Activated CD8-positive, alpha-beta T cell treated with anti-CD3 and anti-CD28 coated beads, Interleukin-2, amount 10 ng/mL, durations not matched to agents 7 days and 5 days (primary cell): ENCODE measurements at places on chromosomes 5 and 9.

DNA sequence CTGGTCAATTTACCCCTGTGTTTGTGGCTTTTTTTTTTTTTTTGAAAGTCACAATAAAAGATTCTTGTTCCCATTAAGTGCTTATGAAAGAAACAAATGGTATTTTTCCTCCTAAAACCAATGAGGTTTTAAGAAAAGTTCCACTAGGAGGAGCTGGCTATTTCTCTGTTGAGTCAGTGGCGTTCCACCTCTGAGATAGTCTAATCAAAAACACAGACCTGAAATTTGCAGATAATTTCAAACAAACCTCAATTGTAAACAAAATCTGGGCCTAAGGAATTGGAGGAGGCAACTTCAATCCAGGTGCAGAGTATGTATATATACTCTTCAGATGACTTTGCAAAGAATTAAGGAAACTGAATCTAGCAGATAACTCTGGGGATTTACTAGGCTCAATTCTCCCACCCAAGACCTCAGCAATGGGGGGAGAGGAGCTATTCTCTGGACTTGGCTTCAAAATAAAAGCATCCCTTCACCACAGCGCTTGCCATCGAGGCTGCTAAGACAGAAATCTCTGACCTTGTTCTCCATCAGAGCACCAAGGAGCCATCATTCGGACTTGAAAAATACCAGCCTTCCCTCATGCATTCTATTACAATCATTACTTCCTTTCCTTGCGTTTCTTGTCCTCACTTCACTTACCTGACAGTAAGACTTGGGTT, 52.4 kb downstream of the FANCC start:
- no peak for DNase-seq

DNA sequence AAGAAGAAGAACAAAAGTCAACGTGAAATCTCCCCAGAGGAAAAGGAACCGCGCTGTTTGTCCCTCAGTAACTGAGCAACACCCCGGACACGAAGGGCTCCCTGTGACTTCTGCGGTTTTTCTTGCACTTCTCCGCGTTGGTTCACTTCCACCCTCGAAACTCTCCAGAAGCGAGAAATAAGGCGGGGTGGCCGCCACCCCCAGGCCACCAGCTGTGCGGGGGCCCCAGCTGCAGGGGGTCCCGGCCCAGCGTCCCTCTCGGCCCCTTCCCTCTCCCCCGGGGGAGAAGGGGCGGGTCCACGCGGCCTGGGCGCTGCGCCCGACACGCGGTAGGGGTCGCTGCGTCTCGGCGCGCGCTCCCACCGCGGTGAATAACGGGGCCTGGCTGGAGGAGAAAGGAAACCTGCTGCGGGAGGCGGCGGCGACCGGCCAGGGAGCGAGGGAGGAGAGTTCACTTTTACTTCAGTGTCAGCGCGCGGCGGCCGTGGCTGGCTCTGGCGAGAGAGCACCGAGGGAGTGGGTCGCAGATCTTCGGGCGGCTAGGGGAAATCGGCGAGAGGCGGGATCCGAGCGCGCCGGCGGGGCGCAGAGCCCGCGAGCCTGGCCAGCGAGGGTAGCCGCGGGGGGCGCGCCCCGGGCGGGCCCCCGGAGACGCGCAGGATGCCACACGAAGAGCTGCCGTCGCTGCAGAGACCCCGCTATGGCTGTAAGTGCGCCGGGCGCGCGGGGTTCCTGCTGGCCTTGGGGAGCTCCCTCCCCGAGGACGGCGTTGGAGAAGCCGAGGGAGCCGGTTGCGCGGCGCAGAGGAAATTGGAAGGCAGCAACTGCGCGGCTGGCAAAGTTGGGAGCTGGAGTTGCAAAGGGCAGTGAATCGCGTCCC, at the start of gene IQGAP2:
TSS of gene IQGAP2 (plus strand) at position 400 of the 880 bp plus-strand sequence. CDS start at position 661, 261 bp downstream.
- DNase-seq: peak; percentile 91

DNA sequence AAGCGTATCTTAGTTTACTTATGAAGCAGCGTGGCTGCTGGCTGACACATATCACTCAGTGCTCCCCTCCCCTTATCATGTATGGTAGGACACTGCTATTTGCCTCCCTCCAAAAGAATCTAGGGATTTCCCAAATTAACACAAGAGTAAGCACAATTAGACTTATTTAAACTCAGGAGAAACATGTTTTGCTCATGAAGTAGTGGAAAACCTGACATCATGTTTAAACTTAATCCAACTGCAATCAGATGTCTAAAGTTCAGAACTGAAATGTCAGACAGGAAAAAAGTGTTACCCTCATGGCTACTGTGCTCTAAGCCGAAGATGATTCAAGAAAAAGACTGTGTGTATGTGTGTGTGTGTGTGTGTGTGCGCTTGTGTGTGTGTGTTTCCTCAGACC, 324.1 kb upstream of the TNC start:
- DNase-seq: no peak

DNA sequence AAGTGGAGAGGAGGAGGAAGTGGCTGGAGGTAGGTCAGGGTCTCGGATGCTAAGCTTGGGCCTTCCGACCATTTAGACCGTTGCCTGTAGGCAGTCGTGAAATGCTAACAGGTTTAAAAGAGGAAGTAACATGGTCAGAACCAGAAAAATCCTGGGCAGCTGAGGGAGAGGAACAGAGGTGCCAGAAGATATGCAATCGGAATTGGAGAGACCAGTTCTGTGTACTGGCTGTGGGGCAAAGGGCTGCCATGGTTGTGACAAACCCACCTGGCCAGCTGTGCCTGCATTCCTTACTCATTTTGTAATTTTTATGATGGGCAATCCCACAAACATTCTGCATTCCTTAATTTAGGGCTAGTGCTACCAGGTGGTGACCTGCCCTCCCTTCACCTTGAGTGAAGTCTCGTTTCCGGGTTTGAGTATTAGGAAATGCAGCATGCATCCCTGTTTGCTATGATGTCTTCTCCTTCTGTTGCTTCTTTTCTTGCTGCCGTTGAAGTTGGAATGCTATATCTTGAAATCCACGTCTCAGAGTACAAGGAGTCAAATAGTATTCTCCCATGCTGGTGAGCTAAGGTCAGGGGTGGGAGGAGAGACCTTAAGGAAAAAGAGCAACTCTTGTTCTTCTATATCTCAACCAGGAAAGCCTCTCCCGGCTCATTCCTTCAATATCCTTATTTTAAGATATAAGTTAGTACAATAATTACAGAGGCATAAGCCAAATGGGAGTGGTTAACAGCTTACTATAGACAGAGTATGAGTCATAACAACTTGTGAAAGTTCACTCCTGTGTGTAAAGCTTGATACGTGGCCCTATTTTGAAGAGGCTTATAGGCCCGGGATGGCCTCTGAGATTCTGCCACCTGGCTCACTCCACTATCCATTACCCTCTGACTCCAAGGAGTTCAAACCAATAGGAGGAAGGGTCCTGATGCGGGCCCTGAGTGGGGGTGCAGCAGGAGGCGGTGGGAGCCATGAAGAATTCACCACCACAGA, 37.0 kb downstream of the B4GALT1 start:
- no peak for DNase-seq

DNA sequence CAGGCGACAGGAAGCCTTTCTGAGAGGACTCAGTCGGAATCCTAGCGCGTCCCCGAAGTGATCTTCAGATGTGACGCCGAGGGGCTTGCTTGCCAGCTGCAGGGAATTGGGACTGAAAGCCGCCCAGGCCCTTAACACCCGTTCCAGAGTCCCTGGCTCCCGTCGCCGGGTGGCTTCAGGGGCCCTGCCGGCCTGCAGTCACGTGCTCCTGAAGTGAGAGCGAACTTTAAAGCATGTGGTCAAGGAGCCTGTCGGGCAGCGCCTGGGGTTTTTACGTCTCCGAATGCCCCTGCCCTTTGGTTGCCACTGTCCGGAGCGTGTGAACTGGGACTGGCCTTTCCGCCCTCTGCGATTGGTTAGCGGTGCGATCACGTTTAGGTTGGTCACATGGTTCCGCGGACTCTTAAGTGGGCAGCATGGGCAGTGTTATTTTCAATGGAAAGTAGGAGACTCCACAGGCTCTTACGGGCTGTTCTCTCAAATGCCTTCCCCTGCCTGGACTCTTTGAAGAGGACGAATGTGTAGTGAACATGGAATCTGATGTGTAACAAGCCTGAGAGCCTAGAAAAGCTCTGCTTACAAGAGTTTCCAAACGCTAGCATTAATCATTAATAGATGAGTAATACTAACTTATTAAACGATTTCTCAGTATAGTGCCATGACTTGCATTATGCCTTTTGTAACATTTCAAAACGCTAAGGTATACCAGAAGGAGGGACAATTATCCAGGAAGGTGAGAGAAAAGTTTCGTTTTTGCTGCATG, 1.9 kb downstream of the VLDLR start:
- no peak for DNase-seq

DNA sequence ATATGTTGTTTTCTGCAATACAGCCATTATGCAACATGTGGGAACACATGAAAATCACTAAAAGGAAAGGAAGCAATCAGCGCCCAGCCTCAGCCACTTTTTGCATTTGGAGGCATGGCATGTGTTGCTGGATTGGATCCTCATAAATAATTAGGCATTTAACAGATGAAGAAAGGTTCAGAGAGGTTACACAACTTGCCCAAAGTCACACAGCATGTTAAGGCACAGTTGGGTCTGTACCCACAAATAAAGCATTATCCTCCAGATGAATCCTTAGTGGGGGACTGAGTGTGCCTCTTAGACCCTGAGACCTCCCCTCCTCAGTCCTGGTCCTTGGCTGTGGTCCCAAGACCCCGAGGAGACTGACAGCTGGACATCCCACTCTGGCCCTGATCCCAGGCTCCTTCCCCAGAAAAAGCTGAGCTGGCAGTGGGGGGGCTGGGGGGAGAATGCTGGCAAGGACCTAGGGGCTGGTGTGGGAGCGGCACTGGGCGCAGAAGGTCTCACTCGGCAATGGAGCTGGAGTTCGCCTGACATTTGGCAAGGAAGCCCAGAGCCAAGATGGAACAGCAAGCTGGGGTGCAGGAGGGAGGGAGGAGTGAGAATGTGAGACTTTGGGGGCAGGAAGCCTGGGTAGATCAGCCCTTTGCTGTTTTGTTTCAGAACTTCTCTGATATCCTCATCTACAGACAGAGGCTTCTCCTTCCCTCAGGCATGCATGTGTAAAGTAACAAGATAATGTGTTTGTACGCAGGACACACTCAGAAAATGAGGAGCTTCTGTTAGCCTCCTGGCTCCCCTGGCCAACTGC, 6.9 kb upstream of the AKNA start:
- no peak for DNase-seq

DNA sequence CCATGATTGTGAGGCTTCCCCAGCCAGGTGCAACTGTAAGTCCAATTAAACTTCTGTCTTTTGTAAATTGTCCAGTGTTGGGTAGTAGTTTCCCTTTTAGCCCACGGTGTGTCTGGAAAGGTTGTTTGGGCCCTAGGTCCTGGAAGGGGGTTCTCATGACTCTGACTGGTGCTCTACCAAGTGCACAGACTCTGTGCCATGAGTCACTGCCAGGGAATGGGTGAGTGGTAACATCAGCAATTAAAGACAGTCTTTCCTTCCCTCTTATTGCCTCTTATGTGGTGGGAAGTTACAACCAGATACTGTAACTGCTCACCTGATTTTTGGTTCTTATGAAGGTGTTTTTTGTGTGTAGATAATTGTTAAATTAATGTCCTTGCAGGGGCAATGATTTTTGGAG, 141.2 kb downstream of the PRDM9 start:
- DNase-seq: no peak

GRCh38 chr5:37777432-37778130, 62.3 kb downstream of the GDNF start:
- DNase-seq: no peak

DNA sequence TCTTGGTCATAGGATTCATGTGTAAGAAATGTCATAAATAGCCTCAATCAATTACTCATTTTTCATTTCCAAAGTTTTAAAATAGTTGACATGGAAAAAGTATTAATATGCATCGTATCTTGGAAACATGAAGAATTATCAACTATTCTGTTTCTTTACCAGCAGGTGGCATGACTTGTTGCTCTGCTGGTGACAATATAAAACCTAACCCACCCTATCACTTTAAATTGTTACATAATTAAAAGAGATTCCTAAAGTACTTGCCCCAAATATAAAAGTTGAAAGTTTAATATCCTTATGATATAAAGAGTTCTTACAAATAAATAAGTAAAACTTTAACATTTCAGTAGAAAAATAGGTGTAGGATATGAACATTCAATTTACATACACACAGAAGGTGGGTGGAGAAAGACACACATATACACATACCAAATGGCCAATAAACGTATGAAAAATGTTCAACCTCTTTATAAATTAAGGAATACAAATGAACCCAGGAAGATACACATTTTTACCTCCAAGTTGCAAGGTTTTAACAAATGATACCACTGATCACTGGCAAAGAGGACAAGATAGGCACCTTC, 30.6 kb downstream of the MAP1B start:
- no peak for DNase-seq

- DNase-seq: no peak
Observed at GRCh38 chr5:12672141-12672540, 767.9 kb upstream of the CTNND2 start.

- DNase-seq: no peak
Observed at GRCh38 chr9:29958469-29958868, 2385.2 kb upstream of the C9orf72 start.

GRCh38 chr9:96164268-96164683, 137.7 kb downstream of the HSD17B3 start:
- DNase-seq: no peak

DNA sequence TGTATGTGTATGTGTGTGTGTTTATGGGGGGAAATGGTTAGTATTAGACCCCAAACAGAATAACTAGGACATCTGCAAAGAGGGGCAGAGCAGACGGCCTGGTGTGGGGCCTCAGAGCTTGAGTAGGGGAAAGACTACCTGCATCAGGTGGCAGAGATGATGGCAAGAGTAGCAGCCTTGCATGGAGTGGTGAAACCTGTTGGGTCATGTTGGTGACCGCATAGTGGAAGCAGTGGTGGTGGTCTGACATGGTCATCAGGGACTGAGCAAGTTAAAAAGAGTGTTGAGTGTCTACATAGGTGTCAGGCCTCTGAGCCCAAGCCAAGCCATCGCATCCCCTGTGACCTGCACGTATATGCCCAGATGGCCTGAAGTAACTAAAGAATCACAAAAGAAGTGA, 153.2 kb downstream of the FGF10 start:
- no peak for DNase-seq

DNA sequence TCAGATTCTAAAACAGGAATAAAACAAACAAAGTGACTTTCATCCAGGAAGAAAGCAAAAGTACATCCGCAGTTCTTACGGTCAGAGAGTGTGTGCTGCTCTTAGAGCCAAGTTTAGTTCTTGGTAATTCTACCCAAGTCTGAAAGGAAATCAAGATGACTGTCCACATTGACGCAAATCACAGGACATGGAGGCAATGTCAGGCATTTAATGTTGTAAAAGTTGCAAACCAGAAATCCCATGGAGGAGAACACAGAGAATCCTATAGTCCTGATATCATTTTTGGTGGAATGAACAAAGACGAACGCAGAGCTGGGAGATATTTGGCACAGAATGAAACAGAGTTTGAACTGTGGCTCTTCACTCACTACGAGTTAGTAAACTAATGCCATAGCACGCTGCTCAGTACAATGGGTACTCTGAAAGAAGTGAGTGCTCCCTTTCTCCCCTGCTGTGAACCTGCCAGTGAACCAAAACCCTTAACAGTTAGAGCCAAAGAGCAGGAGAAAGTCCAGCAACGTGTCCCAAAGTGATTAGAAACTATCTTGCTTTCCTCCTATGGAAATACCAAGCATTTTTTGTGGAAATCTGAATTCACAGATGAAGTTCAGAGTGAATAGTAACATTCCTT, 74.3 kb downstream of the MUSK start:
- no peak for DNase-seq
